ENCODE measurements at places on chromosomes 3 and 15.

DNA sequence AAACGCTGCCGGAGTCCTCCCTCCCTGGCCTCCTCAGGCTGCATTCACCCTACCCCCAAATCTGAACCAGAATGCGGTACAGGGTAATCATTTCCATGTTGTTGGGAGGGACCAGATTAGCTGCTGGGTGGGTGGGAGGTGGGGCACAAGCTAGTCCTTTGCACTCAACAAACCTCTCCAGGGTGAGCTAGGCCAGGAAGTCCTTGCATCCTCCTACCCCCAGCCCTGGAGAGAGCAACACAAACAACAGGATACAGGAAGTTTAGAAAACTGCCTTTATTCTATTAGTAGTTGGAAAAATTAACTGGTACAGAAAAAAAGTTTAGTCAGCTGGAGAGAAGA lies 702 bp upstream of the GPX1 start:
- DNase-seq = no peak

DNA sequence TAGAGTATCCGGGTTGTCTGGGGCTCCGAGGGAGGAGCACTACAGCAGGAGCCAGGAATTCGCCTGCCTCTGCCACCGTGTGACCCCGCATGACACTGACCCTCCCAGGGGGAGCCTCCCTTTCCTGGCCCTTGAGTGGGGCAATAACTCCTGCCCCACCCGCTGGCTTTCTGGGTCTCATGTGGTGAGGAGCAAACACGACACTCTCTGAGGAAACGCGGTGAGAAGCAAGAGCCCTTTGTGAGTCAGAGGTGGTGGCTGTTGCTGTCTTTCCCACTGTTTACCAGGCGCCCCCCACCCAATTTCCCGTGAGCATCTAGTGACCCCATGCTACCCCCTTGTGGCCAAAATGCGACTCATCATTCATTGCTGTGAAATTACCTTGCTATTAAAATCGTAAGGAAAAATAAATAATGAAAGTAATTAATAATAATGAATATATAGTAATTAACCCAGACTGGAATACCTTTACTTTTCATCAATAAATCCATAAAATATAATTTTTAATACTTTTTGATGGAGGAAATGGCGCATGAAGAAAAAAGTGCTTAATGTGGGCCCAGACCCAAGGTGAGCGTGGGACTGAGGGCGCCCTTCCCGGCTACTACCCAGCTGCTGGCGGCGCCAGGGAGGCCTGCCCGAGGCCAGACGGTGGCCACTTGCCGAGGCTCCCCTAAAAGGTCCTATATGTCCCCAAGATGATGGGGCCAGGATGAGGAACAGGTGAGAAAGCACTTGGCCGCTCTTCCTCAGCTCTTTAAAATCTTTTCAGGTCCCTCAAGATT lies 29.3 kb downstream of the CCNL1 start:
- peak; percentile 90 for DNase-seq

GRCh38 chr3:59658274-59658673 lies 608.4 kb upstream of the CFAP20DC start:
- DNase-seq = no peak

- DNase-seq = peak; percentile 72
Observed at GRCh38 chr3:189355481-189356201, 183.9 kb downstream of the TPRG1 start.

DNA sequence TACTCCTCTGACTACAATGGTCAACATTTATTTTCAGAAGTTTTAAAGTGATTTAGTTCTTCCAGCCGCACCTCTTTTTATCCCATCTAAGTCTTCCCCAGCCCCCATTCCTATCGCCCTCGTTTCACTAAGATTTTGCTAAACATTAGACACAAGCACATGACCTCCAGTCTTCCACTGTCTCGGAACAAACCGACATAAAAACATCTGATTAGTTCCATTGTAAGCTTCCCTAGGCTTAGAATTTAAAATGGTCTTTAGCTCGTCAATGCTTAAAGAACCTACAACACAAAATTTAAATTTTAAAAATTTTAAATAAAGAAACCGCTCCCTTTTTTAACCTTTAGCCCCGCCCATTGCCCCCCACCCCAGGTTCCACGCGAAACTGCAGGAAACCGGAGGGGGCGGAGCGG lies 284 bp upstream of the TSC22D2 start:
- DNase-seq = no peak

DNA sequence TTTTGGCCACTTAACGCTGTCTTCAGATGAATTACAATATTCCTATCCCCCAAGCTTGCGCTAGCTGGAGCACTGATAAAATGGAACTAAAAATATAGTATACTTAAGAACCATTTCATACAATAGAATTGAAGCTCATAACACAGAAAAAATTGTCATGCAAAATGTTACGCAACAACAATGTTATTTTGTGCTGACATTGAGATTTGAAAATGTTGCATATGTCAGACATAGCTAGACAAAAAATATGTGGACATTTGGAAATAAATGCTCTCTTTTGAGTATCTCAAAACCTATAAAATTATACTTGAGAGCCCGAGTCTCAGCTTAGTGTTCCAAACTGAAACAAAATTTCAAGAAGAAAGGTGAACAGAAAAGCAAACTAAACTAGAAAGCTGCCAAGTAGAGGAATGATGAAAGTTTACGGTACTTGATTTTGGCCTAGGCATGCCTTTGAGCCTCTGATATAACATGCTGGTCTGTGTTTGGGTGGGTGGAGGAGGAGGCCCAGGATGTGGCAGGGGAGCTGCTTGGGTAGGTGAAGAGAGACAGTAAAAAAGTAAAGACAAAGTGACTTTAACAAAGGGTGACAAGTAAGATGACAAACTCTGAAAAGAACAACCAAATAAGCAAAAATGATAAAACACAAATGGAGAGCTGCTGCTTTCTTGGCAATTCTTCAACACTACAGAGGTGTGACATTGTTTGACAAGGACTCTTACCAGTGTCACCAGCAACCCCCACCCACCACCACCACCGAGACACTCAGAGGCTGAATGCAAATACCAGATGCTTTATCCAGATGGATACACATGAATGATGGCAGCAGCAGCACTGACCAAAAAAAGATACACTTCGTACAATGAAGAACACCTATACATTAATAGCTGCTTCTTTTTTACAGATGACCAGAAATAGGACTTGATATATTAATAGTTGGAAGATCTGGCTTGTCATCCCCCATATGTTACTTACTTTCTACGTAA lies 129.3 kb upstream of the FEZF2 start:
- DNase-seq = no peak

DNA sequence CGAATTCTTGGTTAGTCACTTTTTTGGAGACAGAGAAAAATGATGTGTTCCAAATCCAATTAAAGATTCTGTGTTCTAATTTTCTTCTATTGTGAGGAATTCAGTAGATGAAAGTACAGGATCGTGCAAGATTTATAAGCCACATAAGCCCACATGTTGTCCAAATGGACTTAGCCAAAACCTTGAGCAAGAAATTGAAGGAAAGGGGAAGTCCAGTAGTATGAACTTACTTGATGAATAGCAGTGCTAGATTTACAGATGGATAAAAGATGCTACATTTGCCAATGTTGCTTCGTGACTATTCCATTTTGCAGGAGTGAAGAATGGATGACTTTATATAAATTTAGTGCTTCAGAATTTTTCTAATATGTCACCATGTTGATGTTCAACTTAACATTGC lies 120.0 kb upstream of the ATP11B start:
- no peak for DNase-seq

GRCh38 chr3:132880986-132881385 lies 157.2 kb upstream of the TMEM108 start:
- no peak for DNase-seq

DNA sequence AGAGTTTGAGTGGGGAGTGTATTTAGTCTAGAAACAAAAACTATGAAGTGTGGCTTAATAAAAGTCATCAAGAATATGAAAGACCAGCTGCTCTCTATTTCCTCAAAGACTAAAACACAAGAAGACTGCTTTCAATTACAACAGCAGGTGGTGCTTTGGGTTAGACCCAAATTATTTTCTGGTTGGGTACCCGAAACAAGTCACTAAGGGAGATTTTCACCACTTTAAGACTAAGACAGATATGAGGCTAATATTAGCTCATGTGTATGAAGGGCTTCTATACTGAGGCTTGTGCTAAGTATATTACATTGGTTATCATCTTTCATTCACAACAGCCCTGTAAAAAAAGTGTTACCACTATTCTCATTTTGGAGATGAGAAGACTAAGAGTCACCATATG lies 43.1 kb downstream of the COL8A1 start:
- no peak for DNase-seq

DNA sequence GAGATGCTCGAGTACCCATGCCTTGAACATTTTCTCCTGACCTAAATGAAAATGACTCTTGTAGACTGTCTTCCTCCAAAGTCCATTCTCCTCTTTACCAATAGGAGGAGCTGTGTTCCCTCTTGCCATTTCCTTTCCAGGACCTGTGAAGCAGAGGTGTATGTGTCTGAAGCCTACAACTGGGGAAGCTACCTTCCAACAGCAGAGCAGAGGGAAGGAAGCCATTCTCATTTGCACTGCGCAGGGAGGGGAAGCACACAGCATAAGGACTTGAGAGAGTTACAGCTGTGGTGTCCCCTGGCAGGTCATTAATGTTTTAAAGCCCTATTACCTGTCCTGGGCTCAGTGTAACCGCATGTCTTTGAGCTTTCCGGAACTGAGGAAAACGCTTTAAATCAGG lies 38.7 kb downstream of the HSPBAP1 start:
- peak; percentile 31 for DNase-seq

DNA sequence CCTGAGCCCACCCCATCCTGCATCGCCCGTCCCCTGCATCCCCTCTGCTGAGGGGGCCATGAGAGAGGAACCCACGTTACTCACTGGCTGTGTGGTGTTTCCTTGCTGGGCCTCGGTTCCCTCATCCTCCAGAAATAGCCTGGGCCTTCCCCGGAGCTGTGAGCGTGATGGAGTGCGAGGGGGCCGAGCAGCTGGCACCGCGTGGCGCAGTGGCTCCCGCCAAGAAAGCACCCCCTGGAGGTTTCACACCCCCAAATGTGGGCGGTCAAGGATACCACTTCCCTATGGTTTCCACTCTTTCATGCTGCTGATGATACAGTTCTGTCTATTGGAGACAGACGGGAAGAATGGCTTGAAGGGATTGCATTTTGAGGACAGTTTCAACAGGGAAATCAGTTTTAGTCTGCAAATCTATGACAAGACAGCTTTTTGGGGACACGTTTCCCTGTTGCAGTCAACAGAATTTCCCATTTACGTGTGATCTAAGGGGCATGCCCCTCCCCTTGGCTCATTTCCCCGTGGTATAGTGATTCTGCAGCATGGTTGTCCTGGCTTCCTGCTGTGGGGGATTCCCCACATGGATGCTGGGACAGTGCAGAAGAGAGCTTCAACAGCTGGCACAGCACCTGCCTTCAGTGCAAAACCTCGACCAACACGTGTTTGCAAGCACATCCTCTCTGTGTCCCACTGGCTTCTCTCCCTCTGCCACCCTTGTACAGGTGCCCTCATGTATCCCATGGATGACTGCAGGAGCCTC lies 377.5 kb downstream of the LRTM1 start:
- no peak for DNase-seq

DNA sequence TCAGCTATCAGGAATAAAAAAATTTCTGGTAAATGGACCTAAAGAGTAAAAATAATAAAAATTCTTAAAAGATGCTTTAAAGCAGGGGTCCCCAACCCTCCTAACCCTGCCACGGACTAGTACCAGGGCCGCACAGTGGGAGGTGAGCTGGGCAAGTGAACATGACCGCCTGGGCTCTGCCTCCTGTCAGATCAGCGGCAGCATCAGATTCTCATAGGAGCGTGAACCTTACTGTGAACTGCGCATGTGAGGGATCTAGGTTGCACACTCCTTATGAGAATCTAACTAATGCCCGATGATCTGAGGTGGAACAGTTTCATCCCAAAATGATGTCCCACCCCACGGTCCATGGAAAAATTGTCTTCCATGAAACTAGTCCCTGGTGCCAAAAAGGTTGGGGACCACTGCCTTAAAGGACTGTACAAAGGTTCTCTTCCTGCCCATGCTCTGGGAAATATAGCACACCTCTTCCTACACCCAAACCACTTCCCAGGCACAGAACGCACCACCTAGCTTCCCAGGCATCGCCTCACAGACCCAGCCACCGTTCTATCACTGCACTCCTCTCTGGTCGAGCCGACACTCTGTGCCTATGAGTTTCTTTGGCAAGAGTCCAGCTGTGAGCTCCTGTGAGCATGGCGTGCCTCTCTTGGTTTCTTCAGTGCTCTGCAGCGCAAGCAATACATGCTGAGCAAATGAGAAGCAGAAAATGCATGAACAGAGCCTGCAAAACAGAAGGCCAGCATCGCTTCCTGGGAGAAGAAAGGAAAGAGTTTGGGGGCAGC lies 104.9 kb downstream of the OCA2 start:
- no peak for DNase-seq

DNA sequence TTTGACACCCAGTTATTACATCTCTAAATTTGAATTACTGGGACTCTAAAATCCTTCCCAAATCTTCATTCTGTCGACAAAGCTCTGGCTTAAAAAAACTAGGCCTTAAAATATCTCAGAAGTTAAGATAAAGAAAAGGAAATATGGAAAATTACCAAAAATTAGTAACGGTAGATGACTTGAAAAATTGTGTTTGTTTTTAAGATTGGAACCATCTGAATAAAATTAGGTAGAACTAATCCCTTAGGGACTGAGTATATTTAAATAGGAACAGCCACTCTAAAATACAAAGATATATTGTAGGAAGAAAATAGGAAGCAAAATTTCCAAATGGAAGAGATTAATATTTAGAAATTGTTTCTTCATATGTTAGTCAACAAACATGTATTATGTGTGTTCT lies 45.1 kb upstream of the CHMP2B start:
- DNase-seq = no peak

- DNase-seq = no peak
Observed at GRCh38 chr15:41423979-41424659, 7.2 kb downstream of the RTF1 start.

DNA sequence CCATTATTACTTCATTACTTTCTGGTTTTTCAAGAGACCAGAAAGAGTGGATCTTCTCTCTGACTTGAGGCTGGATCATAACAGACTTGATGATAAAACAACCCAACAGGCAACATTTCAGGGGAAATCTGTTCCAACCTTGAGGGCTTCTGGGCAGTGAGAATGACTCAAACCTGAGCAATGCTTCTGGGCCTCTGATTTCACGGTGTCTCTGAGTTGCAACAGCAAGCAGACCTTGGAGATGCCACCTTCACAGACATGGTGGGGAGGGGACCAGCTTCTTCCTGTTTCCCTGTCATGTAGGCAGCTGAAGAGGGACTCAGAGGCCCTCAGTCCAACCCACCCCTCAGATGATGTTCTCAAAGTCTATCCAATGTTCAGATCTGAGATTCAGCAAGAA lies 104.0 kb downstream of the ABHD5 start:
- no peak for DNase-seq

- DNase-seq = no peak
Observed at GRCh38 chr15:88648357-88649214, 9.8 kb downstream of the ISG20 start.

DNA sequence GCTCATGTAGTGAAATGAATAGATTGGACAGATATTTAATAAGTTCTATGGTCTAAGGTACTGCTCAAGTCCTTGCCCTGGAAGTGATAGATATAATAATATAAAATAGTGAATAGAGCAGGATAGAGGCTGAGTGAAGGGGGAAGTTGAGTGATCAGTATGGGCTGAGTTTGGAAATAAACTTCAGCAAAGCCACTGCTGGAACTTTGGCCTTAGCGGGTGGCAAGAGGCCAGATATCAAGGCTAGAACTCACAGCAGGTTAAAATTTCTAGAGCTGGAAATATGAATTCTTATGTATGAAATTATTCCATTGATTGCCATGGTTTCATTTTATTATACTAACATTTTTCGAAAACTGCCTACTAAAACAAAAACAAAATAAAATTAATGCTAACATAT lies 267.6 kb upstream of the DPH6 start:
- no peak for DNase-seq

Data from CD4-positive, alpha-beta T cell treated with Interleukin-6 at 100 ng/mL for 8 hours (primary cell).